ENCODE measurements at places on chromosomes 6 and 20.

DNA sequence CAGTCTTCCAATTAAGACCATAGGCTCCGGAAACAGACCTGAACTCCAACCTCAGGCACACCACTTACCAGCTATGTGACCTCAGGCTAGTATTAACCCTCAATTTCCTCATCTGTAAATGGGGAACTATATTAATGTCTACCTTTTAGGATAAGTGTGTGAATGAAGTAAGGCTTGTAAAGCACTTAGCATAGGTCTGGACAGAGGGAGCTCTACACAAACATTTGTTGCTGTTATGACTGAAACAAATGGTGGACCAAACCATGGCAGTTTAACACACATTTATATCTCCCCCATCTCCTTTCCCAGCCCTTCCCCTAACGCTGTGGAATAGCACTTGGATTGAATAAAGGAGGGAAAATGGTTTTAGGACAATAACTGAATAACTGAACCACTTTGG is 48.7 kb downstream of the TSHZ2 start:
- no peak for DNase-seq

GRCh38 chr6:149895833-149896271 is 2.1 kb downstream of the RAET1E start:
- peak; percentile 14 for DNase-seq

DNA sequence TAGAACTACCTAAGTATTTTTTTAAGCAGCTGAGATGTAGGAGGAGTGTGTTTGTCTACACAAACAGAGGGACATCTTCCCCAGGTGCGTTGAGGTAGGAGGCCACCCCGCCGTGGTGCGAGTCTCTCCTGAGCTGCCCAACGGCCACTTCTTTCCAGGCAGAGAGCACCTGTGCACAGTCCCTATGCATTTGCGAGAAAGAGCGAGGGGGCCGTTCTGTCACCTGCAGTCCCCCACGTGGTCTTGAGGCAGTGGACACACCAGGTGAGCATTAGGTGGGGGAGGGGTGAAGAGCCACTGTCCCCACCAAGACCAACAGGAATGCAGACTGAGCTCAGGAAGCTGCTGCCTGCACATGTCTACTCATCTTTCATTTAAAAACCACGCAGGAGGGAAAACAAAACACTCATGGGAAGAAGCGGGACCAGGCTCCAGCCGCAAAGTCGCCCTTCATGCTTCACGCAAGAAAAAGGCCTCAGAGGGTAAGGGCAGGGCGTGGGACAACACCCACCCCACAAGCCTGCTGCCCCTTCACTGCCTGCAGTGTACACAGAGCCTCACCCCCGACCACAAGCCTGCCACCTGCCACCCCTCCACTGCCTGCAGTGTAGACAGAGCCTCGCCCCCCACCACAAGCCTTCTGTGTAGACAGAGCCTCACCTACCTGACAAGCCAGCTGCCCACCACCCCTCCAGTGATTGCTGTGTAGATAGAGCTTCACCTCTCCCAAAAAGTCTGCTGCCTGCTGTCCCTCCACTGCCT is 142.0 kb downstream of the DLL1 start:
- no peak for DNase-seq

DNA sequence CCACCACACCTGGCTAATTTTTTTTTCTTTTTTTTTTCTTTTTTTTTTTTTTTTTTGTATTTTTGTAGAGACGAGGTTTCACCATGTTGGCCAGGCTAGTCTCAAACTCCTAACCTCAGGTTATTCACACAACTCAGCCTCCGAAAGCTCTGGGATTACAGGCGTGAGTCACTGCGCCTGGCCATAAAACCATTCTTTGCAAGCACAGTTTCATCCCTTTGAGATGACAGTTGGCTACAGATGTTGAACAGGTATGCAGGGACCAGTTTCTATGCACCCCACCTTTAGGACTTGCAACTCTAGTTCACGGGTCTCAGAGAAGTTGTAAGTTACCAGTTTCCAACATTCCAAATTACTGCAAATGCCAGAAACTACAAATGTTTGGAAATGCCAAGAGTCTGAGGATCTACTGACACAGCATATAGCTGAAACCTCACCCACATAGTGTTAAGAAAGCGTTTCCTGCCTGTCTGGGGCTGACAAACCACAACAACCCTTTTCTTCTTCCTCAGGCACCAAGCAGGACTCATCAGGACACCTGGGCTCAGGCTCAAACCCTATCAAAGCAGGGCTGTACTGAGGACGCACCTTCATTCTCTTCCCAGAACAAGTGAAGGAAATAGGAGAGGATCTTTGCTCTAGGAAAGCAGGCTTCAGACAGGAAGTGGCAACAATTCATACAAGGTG is 22.9 kb downstream of the ARHGAP18 start:
- DNase-seq: peak; percentile 48

DNA sequence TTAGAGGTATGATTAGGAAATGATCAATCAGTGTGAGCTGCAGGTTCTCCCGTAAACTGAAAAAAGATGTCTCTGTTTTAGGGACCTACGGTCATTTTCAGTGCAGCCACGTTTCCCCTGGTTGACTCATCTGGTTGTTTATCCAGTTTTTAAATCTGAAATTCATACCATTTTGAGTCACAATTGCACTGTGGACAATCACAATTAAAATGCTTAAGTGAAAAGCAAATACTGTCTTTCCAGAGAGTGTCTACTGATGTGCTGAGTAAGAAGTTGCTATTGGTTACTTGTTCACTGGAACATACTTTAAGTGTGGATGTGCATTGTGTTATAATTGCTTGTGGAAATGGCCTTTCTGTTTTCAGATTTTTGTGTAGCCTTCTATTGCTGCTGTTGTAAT is 305.1 kb upstream of the SASH1 start:
- no peak for DNase-seq

DNA sequence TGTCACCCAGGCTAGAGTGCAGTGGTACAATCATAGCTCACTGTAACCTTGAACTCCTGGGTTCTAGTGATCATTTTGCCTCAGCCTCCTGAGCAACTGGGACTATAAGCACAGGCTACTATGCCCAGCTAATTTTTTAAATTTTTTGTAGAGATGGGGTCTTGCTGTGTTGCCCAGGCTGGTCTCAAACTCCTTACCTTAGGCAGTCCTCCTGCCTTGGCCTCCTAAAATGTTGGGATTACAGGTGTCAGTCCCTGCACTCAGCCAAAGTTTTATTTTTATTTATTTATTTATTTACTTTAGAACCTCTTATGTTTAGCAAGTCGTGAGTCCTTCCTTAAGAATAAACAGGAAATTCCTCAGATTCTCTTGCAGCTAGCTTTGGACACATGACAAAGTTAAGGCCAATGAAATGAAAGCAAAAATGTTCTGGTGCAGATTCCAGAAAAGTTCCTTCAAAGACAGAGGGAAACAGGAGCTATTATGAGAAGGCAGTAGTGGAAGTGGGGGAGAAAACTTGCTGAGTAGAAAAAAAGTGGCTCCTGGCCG is 19.1 kb downstream of the PIM1 start:
- no peak for DNase-seq
